ENCODE measurements at places on chromosomes 2 and 18.
A peak's percentile ranks its signal among the peaks of the same experiment; 100 is the strongest.

- no peak for DNase-seq
- no peak overlapping the region for H3K4me3 ChIP-seq
Observed at GRCh38 chr2:56456791-56457190, 273.0 kb downstream of the CCDC85A start.

DNA sequence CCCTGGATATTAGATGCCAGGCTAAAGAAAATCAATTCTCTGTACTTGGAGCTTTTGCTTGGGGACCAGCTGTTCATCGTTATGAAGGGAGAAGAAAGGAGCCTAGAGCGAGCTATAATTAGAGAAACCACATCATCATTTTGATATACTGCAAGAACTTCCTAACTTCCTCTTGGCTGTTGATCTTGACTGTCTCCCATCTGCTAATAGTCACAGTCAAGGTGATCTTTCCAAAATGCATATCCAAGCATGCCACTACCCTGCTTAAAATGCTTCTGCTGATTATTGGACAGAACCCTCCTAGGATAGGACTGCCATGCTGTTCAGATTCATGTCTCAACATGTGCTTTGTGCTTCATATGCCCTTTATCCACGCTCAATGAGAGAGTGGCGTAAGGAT is 54.8 kb downstream of the RAPGEF4 start:
- no peak overlapping the region for H3K27ac ChIP-seq
- no peak for DNase-seq
- no peaks in the 10 kb centered on the region for H3K36me3 ChIP-seq
- no peaks in the 10 kb centered on the region for H3K4me1 ChIP-seq

- no peak for DNase-seq
- peaks cover 5% of the 10 kb centered on the region for H3K36me3 ChIP-seq
- H3K27me3 ChIP-seq, result no peaks in the 10 kb centered on the region
- H3K27ac ChIP-seq, result no peak overlapping the region
- H3K4me3 ChIP-seq, result no peak overlapping the region
Observed at GRCh38 chr2:44596537-44597320, 235.0 kb downstream of the CAMKMT start.

GRCh38 chr2:202046572-202046971 is 12.9 kb downstream of the FZD7 start:
- H3K4me3 ChIP-seq, result no peak overlapping the region
- peaks cover 32% of the 10 kb centered on the region for H3K27me3 ChIP-seq
- H3K4me1 ChIP-seq, result no peaks in the 10 kb centered on the region
- no peaks in the 10 kb centered on the region for H3K36me3 ChIP-seq

- H3K4me1 ChIP-seq, result peaks cover 15% of the 10 kb centered on the region
- peaks cover 45% of the 10 kb centered on the region for H3K27me3 ChIP-seq
- H3K4me3 ChIP-seq, result no peak overlapping the region
- H3K27ac ChIP-seq, result no peak overlapping the region
- peak; percentile 14 for DNase-seq
Observed at GRCh38 chr2:239444626-239445577, 44.1 kb upstream of the HDAC4 start.

DNA sequence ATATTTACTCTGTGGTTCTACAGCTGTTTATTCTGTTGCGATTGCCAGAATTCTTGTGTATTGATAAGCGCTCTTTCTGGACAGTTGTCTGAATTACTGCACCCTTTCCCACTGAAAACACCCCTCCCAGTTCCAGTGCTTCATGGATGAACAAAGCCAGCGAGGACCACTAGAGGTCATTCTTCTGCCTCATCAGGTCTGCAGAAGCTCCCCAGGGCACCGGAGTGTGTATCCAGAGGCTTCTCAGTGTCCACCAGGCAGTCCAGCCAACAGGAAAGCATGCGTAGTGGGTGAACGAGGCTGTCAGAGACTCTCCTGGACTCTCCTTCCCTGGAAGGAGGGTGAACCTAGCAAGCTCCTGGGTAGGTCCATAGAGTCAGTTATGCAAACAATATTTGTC is 40.6 kb upstream of the INHBB start:
- H3K36me3 ChIP-seq, result peaks cover 7% of the 10 kb centered on the region
- H3K27ac ChIP-seq, result no peak overlapping the region
- DNase-seq, result no peak
- no peaks in the 10 kb centered on the region for H3K27me3 ChIP-seq
- H3K4me3 ChIP-seq, result no peak overlapping the region
- H3K4me1 ChIP-seq, result peaks cover 26% of the 10 kb centered on the region

GRCh38 chr2:21693081-21693480 is 569.3 kb downstream of the TDRD15 start:
- H3K4me3 ChIP-seq, result no peak overlapping the region
- no peaks in the 10 kb centered on the region for H3K36me3 ChIP-seq
- H3K27ac ChIP-seq, result no peak overlapping the region
- H3K27me3 ChIP-seq, result no peaks in the 10 kb centered on the region
- no peaks in the 10 kb centered on the region for H3K4me1 ChIP-seq

DNA sequence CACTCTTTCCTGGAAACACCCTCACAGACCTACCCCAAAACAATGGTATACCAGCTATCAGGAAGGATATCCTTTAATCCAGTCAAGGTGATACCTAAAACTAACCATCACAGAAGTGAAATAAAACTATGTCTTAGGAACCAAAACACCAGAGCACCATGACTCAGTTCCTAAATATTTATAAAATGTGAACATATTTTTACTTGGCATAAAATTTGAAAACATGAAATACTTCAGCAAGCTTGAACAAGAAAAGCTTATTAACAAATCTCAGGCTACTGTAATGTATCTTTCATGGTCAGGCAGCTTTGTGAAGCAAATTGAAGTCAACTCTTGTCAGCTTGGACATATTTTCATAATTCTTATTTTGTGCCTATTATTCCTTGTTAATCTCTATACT is 440.8 kb upstream of the CDH20 start:
- no peak overlapping the region for H3K4me3 ChIP-seq
- H3K27ac ChIP-seq, result no peak overlapping the region
- no peaks in the 10 kb centered on the region for H3K36me3 ChIP-seq
- no peak for DNase-seq
- H3K4me1 ChIP-seq, result no peaks in the 10 kb centered on the region

DNA sequence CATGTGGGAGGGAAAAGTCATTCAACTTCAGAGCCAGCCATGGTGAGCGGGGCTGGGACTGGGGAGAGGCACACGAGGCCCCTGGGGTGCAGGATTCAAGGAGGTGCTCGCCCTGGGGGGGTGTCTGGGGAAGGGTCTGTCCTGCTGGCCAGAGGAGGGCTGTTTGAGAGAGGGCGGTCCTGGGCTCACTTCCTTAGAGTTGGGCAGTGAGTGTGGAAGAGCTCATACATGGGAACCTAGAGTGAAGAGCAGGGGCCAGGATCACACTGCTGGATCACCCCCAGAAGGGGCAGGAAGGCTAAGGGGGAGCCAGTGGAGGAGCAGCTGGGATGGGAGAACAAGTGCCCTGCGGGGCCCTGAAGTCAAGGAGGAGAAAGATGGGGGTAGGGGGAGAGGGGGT is 6.5 kb downstream of the SH3BP4 start:
- no peak overlapping the region for H3K4me3 ChIP-seq
- H3K27ac ChIP-seq, result no peak overlapping the region
- DNase-seq, result no peak
- H3K36me3 ChIP-seq, result no peaks in the 10 kb centered on the region
- H3K4me1 ChIP-seq, result no peaks in the 10 kb centered on the region
- peaks cover 20% of the 10 kb centered on the region for H3K27me3 ChIP-seq

GRCh38 chr2:219457784-219458369 is 23.2 kb downstream of the SPEG start:
- no peaks in the 10 kb centered on the region for H3K36me3 ChIP-seq
- peak overlapping the region; percentile 58 for H3K27ac ChIP-seq
- DNase-seq, result peak; percentile 55
- no peak overlapping the region for H3K4me3 ChIP-seq

DNA sequence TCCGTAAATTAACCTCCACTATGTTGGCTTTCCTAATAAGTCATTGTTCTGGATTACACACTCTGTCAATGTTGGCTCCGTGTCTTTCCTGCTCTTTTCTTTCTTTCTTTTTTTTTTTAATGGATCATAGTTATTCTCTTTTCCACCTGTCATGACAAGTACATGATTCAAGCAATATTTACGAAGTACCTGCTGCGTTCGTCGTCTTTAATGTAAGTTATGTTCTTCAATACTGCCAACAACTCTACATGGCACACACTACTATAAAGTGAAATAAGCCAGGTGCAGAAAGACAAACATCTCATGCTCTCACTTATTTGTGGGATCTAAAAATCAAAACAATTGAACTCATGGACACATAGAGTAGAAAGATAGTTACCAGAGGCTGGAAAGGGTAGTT is 239.1 kb downstream of the SCG2 start:
- no peak for DNase-seq
- H3K36me3 ChIP-seq, result no peaks in the 10 kb centered on the region
- no peak overlapping the region for H3K4me3 ChIP-seq

- H3K4me3 ChIP-seq, result peak overlapping the region; percentile 87
- peak; percentile 73 for DNase-seq
- H3K27ac ChIP-seq, result peak overlapping the region; percentile 95
- no peaks in the 10 kb centered on the region for H3K36me3 ChIP-seq
- H3K4me1 ChIP-seq, result peaks cover 63% of the 10 kb centered on the region
Observed at GRCh38 chr2:29009711-29010677, 28.9 kb downstream of the TOGARAM2 start.

DNA sequence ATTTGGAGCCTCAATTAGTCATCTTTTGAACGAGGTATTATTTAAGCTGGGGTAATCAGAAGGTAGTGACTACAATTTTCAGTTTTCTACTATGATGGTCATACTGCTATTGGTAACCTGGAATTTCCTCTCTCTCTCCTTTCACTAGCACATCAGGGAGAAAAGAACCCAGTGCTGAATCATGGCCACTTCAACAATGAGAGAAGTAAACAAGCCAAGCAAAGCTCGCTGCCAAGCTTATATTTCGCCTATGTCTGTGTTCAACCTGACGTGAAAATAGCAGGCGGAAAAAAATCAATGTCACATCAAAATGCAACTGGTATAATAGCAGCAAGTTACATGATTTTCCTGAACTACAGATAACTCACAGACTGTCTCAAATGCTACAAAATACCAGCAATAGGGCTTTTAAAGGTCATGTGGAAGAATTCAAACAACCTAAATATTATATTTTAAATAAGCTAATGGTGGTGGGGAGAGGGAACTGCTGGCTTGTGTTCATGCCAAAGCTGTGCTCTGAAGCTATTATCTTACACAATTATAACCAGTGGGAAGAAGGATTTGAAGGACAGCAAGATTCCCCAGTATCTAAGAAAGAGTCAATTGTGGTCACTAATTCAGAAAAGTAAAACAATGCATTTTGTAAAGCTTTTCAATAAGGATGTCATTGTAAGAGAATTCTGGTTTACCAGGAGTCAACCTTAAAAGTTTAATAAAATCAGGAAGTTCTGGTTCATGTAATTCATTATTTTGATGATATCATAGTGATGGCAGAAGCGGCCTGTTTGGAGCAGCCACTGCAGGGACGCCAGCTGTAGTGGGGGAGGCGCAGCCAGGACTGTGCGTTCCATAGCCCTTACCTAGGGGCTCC is 38.0 kb downstream of the RNF152 start:
- H3K4me3 ChIP-seq, result no peak overlapping the region
- no peak for DNase-seq
- peaks cover 12% of the 10 kb centered on the region for H3K27me3 ChIP-seq
- H3K36me3 ChIP-seq, result no peaks in the 10 kb centered on the region

- no peak for DNase-seq
- H3K4me1 ChIP-seq, result no peaks in the 10 kb centered on the region
Observed at GRCh38 chr18:72630991-72631390, 86.8 kb upstream of the CBLN2 start.

DNA sequence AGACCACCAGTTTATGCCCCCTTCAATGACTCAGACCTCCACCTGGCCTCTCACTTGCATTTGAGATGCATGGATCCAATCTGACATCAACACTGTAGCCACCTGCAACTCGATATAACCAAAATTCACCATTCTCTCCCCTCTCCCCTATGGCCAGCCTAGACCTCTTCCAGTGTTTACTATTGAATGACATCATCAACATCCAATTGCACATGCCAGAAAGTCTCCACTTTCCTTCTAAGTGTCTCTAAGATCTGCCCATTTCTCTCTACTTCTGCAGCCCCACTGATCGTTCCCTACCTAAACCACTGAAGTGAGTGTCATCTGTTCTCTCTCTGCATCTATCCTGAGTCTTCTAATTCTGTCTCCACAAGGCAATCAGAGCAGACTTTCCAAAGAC is 151.3 kb upstream of the APCDD1 start:
- H3K4me1 ChIP-seq, result no peaks in the 10 kb centered on the region
- DNase-seq, result no peak
- H3K36me3 ChIP-seq, result no peaks in the 10 kb centered on the region
- H3K4me3 ChIP-seq, result no peak overlapping the region
- H3K27me3 ChIP-seq, result peaks cover under 1% of the 10 kb centered on the region

- peaks cover 72% of the 10 kb centered on the region for H3K4me1 ChIP-seq
- no peak for DNase-seq
- peak overlapping the region; percentile 95 for H3K27ac ChIP-seq
- peaks cover 12% of the 10 kb centered on the region for H3K36me3 ChIP-seq
Observed at GRCh38 chr18:56651771-56652092, 573 bp downstream of the WDR7 start.

DNA sequence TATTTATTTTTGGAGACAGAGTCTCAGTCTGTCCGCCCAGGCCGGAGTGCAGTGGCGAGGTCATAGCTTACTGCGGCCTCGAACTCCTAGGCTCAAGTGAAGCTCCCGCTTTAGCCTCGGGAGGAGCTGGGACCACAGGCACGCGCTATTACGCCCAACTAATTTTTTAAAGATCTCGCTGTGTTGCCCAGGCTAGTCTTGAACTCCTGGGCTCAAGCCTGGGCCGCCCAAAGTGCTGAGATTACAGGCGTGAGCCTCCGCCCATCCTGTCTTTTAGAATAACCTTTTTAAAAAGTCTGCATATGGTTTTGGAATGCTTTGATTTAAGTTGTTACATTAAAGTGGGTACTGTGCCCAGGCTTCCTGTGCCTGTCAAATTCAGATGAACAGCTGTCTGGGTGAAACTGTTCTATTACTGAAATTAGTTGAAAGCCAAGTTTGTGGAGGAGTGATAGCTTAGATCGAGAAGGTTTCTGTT is 944 bp downstream of the RAB3GAP1 start:
- H3K4me3 ChIP-seq, result peak overlapping the region; percentile 94
- peak overlapping the region; percentile 100 for H3K27ac ChIP-seq
- H3K36me3 ChIP-seq, result peaks cover 15% of the 10 kb centered on the region
- H3K4me1 ChIP-seq, result peaks cover 48% of the 10 kb centered on the region
- no peaks in the 10 kb centered on the region for H3K27me3 ChIP-seq
- peak; percentile 42 for DNase-seq

- H3K36me3 ChIP-seq, result no peaks in the 10 kb centered on the region
- peaks cover 2% of the 10 kb centered on the region for H3K27me3 ChIP-seq
- no peak overlapping the region for H3K4me3 ChIP-seq
- no peaks in the 10 kb centered on the region for H3K4me1 ChIP-seq
- no peak overlapping the region for H3K27ac ChIP-seq
- no peak for DNase-seq
Observed at GRCh38 chr2:151851761-151852160, 23.5 kb upstream of the ARL5A start.

DNA sequence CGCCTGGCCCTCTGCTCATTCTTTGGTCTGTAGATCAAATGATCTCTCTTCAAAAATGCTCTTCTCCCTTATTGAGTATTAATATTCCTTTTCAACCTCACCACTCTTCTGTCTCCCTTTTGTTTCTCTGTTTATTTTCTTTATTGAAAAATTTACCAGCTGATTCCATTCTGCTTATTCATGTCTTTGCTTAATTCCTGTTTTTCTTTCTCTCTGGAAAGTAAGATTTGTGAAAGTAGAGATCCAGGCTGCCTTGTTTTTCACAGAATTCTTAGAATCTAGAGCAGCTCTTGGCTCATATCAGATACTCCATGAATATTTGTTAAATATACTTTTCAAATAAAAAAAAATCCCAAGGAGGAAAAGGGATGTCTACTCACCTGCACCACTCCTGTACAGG is 157.0 kb downstream of the DOCK10 start:
- no peak for DNase-seq
- H3K4me1 ChIP-seq, result peaks cover 51% of the 10 kb centered on the region
- H3K27me3 ChIP-seq, result no peaks in the 10 kb centered on the region
- peak overlapping the region; percentile 39 for H3K27ac ChIP-seq
- H3K36me3 ChIP-seq, result peaks cover 88% of the 10 kb centered on the region

All from activated CD8-positive, alpha-beta T cell treated with anti-CD3 and anti-CD28 coated beads, Interleukin-2, amount 10 ng/mL, durations not matched to agents 7 days and 5 days (primary cell).